T-helper 2 cell treated with Interferon-gamma antibody and Interleukin-4, amounts not matched to agents 100 ng/mL and 5 ng/mL, for 36 hours (primary cell): ENCODE measurements at places on chromosomes 5 and 9. TPM values are rescaled to one million over a fixed set of nuclear protein-coding genes. Genes with fewer than 3 reads are reported as not detected.

The HMCN2 gene
- not detected in 2 replicates for total RNA-seq

The FOCAD gene
- 30.6 and 34.6 TPM in 2 replicates for total RNA-seq

The NR2F1-AS1 gene
- total RNA-seq, result not detected in 2 replicates

The FGF10 gene
- total RNA-seq, result not detected in 2 replicates

The MZB1 gene
- 61.8 and 65.3 TPM in 2 replicates for total RNA-seq

The NAA35 gene
- 22.9 and 24.7 TPM in 2 replicates for total RNA-seq

The AGPAT2 gene
- total RNA-seq, result 33.1 and 35.4 TPM in 2 replicates

The PCDHA1 gene
- total RNA-seq, result not detected in 2 replicates

The SYK gene
- total RNA-seq, result 0.18 and 0.45 TPM in 2 replicates

The TAF1L gene
- total RNA-seq, result 0.05 and 0.07 TPM in 2 replicates

The GPR151 gene
- not detected in 2 replicates for total RNA-seq

The ASPN gene
- total RNA-seq, result not detected in 2 replicates

The TRIM7 gene
- 0.66 and 1.0 TPM in 2 replicates for total RNA-seq

The CCNJL gene
- total RNA-seq, result not detected in 2 replicates

The DMRTA1 gene
- total RNA-seq, result not detected in 2 replicates

The PITX1 gene
- total RNA-seq, result 0.41 TPM in 1 of 2 replicates, not detected in the other

The LECT2 gene
- total RNA-seq, result not detected in 2 replicates

The OR13D1 gene
- total RNA-seq, result not detected in 2 replicates

The PCDHA12 gene
- not detected in 2 replicates for total RNA-seq

The SLIT3 gene
- 0.64 and 0.66 TPM in 2 replicates for total RNA-seq

The INSL4 gene
- total RNA-seq, result not detected in 2 replicates
